Glomerular endothelial cell (primary cell): ENCODE measurements at places on chromosomes 2 and 18. TPM values are rescaled to one million over a fixed set of nuclear protein-coding genes. Genes with fewer than 3 reads are reported as not detected.

DNA sequence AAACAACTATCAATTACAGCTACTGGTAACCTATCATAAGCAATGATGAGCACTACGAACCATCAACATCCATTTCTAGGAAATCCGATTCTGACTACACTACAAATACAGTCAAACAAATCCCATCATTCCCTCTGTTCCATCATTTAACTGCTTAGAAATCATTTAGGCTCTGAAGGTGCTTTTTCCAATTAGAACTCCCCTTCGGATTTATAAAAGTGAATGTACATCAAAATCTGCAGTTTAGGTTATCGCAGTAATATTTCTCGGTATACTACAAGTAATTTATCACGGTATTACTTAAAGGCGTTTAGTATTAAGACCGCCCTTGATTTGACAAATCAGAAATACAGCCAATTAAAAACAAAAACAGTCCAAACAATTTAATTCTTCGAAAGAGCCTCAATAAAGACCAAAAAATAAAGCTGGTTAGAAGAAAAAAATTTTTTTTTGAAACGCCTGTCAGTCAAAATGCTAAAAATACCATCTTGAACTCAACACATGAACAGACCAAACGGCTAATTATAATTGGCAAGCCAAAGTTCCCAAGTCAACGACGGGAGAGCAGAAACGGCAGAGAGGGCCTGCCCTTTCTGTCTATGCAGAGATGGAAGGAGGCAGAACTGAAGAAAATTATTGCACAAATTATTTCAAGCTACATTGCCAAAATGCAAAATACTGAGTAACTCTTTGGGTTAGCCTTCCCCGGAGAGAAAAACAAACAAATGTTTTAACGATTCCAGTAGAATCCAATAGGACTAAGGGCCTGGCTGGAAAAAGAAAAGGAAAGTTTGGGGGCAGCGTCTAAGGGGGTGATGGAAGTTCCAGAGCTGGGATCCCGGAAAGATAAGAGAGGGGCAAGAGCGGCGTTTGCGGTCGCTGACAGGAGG lies 1.2 kb downstream of the VPS54 start:
- DNase-seq: peak; percentile 20

- no peak for DNase-seq
Observed at GRCh38 chr18:12306752-12307700, 1.0 kb upstream of the TUBB6 start.

- no peak for DNase-seq
Observed at GRCh38 chr2:127330753-127331152, 36.8 kb upstream of the ERCC3 start.

DNA sequence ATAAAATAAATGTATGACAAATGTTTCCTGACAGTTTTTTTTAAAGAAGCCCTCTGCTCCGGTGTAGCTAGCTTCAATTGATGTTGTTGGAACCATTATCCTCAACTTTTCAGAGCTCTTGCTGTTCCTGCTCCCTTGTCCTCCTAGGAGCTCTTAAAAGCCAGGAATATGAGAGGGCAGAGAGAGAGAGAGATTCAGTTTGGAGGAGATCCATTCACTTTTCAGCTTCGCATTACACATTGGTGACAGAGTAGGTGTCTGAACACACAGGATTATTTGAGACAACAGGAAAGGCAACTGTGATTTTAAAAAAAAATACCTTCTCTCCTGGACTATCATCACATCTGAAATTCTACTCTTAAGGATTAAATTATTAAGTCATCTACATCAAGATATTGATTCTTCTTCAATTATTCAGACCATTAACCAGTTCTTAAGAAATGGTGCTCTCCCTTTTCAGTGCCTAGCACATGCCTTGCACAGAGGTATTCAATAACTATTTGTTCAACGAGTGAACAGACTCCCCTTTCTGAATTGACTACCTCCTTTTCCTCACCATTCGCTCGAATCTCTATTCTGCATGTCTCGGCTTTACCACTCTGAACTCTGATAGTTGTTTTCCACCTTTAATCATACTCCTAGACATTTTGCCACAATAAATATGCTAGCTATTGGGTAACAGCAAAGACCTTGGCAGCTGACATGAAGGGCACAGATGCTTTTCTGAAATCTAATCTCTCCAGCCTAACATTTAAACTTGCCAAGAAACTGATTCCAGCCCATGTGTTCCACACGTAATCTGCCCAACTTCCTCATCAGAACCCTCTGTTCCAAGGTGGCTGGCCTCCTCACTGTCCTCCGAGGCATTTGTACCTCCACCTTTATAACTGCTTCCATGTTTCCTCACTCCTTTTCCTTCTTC lies 28.6 kb upstream of the SLC35F5 start:
- DNase-seq: no peak

- no peak for DNase-seq
Observed at GRCh38 chr2:224694502-224694901, 21.7 kb downstream of the CCDC195 start.

GRCh38 chr18:44582456-44582855 lies 98.2 kb upstream of the SETBP1 start:
- DNase-seq: no peak

Gene NT5C1B
- not detected in 2 replicates for total RNA-seq

GRCh38 chr2:96264656-96265348 lies 995 bp downstream of the TMEM127 start:
- DNase-seq: no peak

DNA sequence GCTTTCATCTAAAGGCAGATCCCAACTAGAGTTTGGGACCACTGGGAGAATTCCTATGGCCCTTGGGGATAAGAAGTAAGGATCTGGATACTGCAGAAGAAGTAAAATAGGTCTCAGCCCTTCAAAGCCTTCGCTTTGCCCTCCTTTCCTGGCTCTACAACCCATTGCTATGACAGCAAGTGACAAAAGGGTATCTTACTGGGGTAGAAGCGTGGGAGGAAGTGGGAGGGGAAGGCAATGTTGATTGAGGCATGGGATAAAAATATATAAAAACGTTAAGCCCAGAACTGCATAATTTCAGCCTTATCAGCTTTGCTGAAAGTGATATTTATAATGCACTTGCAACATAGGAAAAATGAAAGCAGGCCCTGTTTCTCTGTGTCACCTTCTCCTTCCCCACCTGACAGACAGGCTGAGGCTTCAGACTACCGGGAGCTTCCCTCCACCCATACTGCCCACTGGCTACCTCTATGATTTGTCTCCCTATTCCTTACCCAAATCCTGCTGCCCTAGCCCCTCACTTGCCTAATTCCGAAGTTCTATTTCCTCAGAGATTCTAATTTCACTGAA lies 14.9 kb upstream of the SOS1 start:
- DNase-seq: no peak

Gene C2orf72
- total RNA-seq: 0.29 and 1.5 TPM in 2 replicates

Gene CAPN14
- total RNA-seq: 0.15 and 0.35 TPM in 2 replicates

- no peak for DNase-seq
Observed at GRCh38 chr2:224930124-224930523, 112.1 kb downstream of the DOCK10 start.

DNA sequence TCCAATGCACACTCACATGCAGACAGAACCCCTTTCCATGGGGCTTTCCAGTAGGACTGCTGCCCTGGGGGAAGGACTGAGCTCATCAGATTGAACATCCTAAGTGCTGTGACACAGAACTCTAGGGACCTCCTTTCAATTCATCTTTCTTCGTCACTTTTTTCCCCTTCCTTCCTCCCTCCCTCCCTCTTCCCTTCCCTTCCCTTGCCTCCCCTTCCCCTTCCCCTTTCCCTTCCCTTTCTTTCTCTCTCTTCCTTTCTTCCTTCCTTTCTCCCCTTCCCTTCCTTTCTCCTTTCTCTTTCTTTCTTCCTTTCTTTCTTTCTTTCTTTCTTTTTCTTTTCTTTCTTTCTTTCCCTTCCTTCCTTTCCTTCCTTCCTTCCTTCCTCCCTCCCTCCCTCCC lies 39.6 kb upstream of the GATA6 start:
- DNase-seq: no peak

Gene C2orf78
- total RNA-seq: not detected in 2 replicates

DNA sequence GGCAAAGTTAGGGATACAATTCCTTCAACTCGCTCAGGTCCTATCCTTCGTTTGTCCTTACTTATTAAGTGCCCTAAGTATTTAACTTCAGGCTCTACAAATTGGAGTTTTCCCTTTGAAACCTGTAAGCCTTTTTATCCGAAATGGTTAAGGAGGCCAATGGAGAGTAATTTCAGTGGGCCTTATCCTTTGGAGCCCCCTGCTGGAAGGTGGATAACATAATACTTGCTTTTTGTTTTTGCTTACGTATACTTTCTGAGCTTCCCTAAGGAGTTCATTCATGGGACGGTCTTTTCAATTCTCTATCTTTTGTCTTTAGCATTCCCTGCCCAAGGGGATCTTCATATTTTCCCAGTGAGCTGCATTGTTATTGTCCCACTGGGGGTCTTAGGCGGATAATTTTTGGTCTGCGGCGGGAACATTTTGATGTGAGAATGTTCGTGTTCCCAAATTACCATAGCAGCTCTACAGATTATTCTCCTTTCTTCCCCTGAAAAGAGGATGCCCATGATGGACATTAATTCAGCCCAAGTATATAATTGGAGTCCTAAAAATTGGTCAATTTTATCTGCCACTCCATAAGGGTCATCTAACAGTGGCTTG lies 34.4 kb upstream of the TRAPPC8 start:
- peak; percentile 29 for DNase-seq

GRCh38 chr2:65415091-65415490 lies 17.3 kb downstream of the SPRED2 start:
- DNase-seq: no peak
